Endothelial cell (in vitro differentiated cells): ENCODE measurements at places on chromosomes 3 and 15.
A peak's percentile ranks its signal among the peaks of the same experiment; 100 is the strongest.

GRCh38 chr3:197325773-197326172 is 27.4 kb upstream of the DLG1 start:
- no peak for DNase-seq

DNA sequence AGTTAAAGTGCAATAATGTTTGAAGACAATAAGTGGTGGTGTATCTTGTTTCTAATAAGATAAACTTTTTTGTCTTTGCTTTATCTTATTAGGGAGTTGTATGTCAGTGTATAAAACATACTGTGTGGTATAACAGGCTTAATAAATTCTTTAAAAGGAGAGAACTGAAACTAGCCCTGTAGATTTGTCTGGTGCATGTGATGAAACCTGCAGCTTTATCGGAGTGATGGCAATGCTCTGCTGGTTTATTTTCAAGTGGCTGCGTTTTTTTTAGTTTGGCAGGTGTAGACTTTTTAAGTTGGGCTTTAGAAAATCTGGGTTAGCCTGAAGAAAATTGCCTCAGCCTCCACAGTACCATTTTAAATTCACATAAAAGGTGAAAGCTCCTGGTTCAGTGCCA is 2.7 kb downstream of the RPL15 start:
- no peak for DNase-seq

GRCh38 chr3:3141939-3142338 is 15.2 kb downstream of the TRNT1 start:
- no peak for DNase-seq

GRCh38 chr3:45191424-45191823 is 34.7 kb downstream of the TMEM158 start:
- no peak for DNase-seq

GRCh38 chr3:99866261-99866761 is 48.6 kb downstream of the CMSS1 start:
- DNase-seq = no peak

- DNase-seq = no peak
Measured at GRCh38 chr3:136075811-136076210, 110.3 kb downstream of the PPP2R3A start.

DNA sequence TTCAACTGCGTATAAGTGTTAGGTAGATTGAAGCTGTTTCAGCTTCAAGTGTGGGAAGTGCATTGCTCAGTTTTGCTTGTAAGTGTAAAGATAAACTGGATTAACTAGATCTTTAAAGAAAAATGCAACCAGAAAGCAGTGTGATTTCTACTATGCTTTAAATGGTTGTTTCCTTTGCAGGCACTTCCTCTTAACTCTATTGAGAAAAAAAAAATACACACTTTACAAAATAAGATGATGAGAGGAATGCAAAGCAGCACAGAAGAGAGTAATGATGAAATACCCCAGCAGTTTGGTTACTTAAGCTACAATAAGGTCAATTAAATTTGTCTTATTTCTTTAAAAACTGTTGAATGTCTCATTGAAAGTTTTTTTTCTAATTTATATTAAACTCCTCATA is 40.8 kb downstream of the DPH6 start:
- DNase-seq = no peak

DNA sequence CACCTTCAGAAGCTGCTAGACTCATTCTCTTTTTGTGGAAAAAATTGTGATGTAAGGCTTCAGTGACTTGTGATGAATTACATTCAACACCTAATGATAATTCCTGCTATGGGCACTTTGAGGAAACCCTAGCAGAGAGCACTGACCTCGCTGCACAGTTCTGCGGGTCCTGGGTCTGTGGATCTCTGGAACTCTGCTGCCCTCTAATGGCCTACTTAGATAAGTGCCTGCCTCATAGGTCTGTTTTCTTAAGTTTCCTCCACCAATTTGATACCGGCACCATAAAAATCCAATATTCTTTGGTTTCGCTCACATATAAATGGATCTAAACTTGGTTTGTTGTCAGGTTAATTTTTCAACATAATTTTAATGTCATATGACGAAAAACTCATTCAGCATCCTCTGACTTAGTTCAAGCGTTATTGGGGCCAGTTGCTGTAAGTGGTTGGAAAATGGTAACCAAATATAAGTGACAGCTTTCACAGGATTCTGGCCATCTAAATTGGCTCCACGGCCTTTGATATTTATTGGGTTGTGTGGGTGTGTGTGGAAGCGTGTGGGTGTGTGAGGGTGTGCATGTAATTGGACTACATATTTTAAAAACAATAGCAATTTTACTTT is 10.4 kb downstream of the SLITRK3 start:
- peak; percentile 67 for DNase-seq

DNA sequence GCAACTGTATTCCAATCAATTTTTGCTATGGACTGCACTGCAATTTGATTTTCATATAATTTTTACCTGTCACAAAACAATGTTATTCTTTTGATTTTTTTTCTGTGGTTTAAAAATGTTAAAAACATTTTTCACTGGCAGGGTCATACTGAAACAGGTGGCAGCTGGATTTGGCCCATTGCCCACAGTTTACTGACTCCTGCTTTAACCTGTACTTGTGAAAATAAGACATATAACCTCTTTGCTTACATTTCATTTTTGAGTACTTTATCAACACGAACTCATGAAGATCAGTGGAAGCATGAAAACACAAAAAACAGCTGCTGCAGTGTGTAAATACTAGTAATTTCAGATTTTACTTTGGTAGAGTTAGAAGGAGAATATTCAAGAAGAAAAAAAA is 313.1 kb downstream of the WDR72 start:
- DNase-seq = no peak

- DNase-seq = no peak
Measured at GRCh38 chr3:149532489-149533180, 58.1 kb downstream of the TM4SF4 start.

- DNase-seq = peak; percentile 80
Measured at GRCh38 chr15:67820992-67821783, 4.1 kb upstream of the SKOR1 start.

GRCh38 chr3:45137656-45138181 is 8.5 kb downstream of the CDCP1 start:
- DNase-seq = no peak

- DNase-seq = no peak
Measured at GRCh38 chr3:112013784-112014143, 15.0 kb downstream of the TAGLN3 start.

- DNase-seq = no peak
Measured at GRCh38 chr3:184577546-184577945, 16.0 kb downstream of the EPHB3 start.

DNA sequence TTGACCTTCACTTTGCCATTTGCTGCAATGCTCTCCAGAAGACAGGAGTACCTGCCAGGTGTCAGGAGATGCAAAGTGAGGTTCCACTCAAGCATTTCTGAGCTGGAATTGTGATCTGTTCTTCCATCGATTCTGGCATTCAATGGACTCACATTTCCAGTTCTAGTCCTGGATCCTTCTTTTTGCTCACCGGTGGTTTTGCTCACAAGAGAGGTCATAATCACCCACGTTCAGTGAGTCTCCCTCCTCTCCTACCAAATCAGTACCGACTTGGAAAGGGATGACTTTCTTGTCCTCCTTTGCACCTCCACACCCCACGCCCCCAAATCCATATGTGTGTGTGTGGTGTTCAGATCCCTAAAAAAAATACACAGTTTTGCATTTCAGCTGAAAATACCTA is 206.7 kb upstream of the IGF1R start:
- no peak for DNase-seq

DNA sequence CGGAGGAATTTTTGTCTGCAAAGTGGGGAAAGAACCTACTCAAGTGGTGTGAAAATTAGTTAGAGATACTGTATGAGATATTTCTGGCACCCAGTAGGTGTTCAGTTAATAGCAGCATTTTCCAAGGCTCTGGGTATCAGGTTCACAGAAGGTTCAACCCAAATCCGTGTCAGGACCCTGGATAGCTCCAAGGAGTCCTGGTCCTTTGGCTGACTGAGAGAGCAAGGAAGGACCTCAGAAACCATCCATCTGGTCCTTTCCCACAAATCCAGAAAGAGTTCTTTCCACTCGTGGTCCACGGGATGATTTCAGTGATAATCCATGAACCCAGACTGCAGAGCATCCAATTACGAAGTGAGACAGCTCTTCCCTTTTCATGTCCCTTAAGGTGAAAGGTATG is 51.4 kb downstream of the SLC6A11 start:
- peak; percentile 64 for DNase-seq

DNA sequence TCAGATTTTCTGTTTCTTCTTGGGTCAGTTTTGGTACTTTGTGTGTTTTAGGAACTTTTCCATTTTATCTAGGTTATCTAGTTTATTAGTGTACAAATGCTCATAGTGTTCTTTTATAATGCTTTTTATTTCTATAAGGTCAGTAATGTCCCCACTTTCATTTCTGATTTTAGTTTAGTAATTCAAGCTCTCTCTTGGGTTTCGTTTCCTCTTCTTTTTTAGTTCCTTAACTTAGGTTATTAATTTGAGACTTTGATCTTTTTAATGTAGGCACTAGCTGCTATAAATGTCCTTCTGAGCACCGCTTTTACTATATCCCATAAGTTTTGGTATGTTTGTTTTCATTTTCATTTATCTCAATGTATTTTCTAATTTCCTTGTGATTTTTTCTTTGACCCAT is 27.0 kb upstream of the CD200R1L start:
- DNase-seq = no peak

DNA sequence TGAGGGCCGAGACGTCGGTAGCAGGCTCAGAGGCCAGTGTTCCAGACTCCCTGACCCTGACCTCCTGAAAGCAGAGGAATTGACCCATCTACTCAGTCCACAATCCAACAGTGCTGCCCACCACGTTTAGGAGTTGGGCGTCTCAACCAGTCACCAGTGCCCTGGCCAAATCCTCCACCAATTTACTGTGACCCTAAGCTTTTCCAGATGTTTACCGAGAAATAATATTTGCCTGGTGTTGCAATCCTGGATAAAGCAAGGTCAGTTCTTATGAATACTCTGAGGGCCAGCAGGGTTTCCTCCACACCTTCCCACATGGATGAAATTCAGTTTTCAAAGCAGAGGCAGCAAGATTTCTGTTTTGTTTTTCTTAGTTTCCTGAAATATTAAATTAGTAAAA is 7.5 kb upstream of the APOD start:
- DNase-seq = no peak

DNA sequence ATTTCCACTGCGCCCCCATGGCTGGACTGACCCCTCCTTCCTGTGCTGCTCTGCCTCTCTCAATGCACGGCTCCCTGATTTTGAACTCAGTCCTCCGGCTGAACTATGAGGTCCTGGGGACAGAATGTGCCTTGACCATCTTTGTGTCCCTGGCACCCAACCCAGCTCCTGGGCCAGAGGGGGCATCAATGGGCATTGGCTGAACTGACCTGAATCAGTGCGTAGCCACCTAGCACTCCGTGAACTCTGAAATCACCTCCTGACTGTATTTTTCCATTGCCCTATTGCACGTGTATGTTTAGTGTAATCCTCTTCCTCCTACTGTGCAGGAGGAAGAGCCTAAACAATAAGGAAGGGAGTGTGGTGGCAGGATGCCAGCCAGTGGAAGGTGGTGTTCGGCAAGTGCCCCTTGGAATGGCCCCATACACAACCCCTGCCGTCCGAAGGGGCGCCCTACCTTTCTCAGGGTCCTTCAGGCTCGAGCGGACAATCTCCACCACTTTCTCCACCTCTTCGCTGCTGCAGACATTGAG is 33.5 kb downstream of the BDH1 start:
- no peak for DNase-seq

GRCh38 chr3:58023531-58023930 is 15.3 kb downstream of the FLNB start:
- no peak for DNase-seq

GRCh38 chr3:7242303-7242635 is 381.4 kb downstream of the GRM7 start:
- DNase-seq = no peak

GRCh38 chr3:66093981-66094380 is 55.3 kb upstream of the MAGI1 start:
- no peak for DNase-seq
